ENCODE measurements at places on chromosomes 3 and 15.

GRCh38 chr3:195015021-195015420 lies 255.9 kb downstream of the XXYLT1 start:
- DNase-seq = no peak

DNA sequence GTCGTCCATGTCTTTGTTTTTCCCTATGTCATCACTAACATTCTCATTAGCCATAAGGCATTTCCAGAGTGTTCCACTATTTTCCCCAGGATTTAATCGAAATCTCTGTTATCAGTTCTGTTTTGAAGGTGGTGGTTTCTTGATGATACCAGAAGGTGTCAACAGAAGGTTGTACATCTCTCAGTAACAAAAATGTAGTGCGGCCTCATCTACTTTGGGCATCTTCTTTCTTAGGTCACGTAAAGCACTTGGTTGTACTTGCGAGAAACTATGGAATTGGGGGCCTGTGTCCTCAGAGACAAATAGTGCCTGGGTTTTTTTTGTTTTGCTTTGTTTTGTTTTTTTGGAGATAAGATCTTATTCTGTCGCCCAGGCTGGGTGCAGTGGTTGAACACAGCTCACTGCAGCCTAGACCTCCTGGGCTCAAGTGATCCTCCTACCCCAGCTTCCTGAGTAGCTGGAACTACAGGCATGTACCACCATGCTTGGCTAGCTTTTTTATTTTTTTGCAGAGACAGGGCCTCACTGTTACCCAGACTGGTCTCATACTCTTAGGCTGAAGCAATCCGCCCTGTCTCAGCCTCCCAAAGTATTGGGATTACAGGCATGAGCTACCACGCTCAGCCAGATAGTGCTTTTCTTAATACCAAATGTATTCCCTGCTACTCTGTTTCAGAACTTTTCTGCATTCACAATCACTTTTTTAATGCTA lies 61.2 kb upstream of the FURIN start:
- DNase-seq = no peak

GRCh38 chr15:64842986-64843561 lies 1.4 kb downstream of the PLEKHO2 start:
- DNase-seq = no peak

DNA sequence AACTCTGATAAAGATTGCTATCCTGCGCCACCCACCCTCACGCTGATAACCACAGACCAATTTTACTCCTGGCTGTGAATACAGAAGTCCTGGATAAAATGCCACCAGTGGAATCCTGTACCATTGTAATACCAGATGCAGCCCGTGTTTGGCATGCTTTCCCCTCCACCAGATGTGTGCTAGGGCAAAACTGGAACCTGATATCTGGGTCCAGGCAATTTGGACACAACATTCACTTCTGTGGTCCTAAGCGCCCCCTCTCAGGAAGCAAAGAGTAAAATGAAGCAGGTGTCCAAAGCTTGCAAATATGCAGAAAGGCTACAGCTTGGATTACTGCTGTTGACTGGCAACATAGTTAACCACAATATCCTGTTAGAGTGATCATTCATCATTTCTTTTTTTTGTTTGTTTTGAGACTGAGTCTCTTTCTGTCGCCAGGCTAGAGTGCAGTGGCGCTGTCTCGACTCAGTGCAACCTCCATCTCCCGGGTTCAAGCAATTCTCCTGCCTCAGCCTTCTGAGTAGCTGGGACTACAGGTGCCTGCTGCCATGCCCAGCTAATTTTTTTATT lies 32.8 kb downstream of the LOXL1 start:
- no peak for DNase-seq

GRCh38 chr3:13718436-13718835 lies 161.4 kb downstream of the WNT7A start:
- DNase-seq = no peak

- no peak for DNase-seq
Measured at GRCh38 chr3:49568965-49569364, 14.7 kb downstream of the BSN start.

GRCh38 chr3:71917545-71917944 lies 132.6 kb upstream of the PROK2 start:
- no peak for DNase-seq

DNA sequence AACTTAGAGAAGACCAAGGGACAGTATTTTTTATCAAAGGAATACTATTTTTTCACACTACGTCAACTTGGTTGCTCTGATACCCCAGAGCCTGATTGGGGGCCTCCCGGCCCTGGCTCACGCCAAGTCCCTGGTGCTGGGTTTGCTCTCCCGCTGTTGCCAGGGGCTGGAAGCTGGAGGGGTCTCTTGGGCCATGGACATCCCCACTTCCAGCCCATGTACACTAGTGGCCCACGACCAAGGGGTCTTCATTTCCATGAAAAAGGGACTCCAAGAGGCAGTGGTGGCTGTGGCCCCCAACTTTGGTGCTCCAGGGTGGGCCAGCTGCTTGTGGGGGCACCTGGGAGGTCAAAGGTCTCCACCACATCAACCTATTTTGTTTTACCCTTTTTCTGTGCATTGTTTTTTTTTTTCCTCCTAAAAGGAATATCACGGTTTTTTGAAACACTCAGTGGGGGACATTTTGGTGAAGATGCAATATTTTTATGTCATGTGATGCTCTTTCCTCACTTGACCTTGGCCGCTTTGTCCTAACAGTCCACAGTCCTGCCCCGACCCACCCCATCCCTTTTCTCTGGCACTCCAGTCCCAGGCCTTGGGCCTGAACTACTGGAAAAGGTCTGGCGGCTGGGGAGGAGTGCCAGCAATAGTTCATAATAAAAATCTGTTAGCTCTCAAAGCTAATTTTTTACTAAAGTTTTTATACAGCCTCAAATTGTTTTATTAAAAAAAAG lies 20.3 kb upstream of the BSN start:
- no peak for DNase-seq

DNA sequence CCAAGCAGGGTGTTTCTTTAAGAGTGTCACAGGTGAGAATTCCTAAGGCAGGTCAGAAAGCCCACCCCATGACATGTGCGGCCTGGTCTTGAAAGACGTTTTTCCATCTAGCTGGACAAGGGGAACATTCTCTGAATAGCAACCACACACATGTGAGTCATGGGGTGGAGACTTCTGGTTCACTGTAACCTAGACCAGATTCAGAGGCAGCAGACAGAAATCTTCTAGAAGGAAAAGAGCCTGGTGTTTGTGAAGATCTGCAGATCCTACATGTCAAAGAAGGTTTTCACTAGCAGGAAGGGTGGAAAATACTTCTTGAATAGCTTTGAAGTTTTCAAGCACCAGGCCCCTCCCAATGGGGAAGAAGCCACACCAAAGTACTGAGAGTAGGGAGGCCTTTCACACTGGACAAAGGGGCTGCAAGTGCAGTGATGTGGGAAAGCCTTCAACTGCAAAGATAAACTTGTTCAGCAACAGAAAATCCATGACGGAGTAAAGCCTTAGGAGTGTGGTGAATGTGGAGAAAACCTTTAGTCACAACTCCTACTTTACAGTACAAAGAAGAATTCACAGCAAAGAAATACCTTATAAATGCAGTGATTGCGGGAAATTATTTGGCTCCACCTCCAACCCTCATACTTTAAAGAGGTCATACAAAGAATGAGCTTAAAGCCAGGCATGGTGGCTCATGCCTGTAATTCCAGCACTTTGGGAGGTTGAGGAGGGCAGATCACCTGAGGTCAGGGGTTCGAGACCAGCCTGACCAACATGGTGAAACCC lies 17.6 kb downstream of the ADAM10 start:
- no peak for DNase-seq

DNA sequence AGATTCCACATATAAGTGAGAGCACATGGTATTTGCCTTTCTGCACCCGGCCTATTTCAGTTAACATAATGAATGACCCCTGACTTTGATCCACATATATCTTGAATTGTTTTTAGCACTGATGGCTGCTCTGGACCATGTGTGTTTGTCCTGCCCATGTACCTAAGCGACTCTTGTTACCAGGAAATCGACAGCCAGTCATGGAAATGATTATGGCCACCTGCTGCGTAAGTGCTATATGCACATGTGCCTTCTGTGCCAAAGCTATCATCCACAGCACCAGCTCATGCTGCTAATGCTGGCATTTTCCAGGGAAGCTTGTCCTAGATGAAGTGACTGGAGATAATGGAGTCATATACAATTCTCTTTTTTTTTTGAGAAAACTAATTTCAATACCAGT lies 103.7 kb downstream of the PEX5L start:
- no peak for DNase-seq

- peak; percentile 80 for DNase-seq
Measured at GRCh38 chr3:185820973-185821758, 3.7 kb downstream of the IGF2BP2 start.

DNA sequence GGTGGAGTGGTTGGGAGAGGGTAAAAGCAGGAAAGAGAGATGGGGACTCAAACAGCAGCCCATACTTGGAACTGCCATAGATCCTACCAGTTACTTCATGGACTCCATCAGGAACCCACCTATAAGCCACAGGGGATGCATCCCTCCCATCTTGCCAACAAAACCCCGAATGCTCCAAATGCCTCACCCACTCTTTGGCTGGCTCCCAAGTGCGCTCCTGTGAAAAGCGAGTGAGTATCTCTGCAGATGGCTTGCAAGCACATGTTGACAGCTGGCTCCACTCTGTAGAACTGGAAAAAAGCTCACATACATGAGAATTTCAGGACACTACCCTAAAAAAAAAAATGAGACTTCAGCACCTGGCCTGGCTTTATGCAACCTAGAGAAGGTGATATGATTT lies 151.0 kb downstream of the UBE3A start:
- no peak for DNase-seq

GRCh38 chr3:16788440-16789056 lies 96.2 kb upstream of the PLCL2 start:
- DNase-seq = no peak

DNA sequence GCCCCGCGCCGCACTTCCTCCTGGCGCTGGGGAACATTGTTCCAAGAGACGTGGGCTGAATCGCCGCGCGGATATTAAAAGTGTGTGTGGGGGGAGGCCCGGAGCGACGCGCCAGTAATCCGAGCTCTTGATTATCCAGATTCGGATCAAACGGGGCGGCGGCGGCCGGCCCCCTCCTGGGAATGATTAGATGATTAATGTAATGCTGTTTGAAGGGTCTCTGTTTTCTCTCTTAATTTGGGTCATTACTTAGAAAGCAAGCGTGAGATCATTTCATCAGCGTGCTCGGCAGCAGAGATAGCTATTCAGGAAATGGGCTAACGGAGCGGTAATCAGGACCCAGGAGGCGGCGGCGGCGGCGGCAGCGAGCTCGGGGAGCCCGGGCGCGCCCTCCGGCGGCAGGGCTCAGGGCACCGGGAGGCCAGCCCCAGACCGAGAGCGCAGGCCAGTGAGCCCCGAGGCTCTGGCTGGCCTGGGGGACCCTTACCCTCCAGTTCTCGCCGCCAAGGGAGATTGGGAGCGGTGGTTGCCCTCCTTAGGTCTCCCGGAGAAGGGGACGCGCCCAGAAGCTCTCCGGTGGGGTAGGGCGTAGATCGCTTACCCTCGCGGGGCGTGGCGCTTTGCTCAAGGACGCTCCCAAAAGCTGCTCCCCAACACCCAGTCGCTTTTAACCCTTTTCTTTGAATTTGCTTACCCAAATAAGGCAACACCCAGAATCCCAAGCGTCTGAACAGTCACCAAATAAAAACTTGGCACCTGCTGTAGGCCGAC lies 4.5 kb downstream of the FEZF2 start:
- no peak for DNase-seq

DNA sequence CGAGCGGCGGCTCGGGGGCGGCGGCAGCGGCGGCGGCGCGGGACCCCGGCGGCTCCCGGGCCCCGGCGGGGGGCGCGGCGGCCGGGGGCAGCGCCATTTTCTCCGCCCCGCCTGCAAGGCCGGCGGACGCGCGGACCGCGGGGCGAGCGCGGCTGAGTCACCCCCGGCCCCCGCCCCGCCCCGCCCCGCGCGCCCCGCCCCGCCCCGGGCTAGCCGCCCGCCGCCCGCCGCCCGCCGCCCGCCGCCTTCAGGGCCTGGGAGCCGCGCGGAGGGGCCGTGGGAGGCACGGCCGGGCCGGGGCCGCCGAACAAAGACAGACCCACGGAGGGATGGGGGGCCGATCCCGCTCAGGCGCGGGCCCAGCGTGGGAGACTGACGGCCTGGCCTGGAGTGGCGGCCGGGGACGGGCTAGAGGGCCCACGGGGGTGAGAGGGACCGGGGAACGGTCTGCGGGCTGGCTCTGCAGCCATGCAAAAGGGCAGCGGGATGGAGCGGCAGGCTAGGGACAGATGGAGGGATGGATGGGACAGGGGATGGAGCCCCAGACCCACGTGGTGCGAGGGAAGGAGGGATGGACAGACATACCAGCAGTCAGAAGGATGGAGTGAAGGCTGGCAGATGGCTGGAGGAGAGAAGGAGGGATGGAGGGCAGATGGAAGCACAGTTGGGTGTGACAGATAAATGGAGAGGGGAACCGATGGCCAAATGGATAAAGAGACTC lies at the start of gene EIF4E3:
Gene EIF4E3 (minus strand): TSS at position 132 of the 721 bp plus-strand sequence. CDS start 35 bp downstream, at position 97.
- no peak for DNase-seq

All from Panc1 (cell line).